ENCODE measurements at places on chromosomes 5 and 9.

DNA sequence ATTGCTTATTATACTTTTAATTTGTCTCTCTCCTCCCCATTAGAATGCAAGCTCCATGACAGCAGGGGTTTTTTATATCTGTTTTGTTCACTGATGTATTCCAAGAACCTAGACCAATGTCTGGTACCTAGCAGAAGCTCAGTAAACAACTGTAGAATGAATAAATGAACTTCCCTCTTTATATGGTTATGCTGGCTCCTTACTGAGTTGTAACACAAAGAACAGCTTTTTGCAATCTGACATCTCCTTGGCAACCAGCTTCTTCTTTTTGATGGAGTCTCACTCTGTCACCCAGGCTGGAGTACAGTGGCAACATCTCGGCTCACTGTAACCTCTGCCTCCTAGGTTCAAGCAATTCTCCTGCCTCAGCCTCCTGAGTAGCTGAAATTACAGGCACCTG, 13.6 kb downstream of the TRMO start:
- DNase-seq = no peak

DNA sequence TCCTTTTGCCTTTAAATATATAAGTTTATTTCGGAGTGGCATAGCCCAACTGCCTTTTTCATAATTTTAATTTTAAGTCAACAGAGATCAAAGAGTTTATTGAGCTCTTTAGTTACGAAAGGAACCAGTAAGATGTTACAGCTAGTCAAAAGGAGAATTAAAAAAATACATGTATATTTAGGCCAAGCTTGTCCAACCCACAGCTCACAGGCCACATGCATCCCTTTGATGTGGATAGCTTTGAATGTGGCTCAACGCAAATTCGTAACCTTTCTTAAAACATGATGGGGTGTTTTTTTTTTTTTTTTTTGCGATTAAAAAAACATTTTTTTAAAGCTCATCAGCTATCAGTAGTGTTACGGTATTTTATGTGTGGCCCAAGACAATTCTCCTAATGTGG, 50.2 kb upstream of the IL31RA start:
- no peak for DNase-seq

- DNase-seq = no peak
Observed at GRCh38 chr9:26983340-26983739, 22.1 kb downstream of the LRRC19 start.

GRCh38 chr5:170896779-170897178, 35.0 kb downstream of the RANBP17 start:
- DNase-seq = no peak

- DNase-seq = no peak
Observed at GRCh38 chr9:110199643-110200042, 8.3 kb downstream of the C9orf152 start.

DNA sequence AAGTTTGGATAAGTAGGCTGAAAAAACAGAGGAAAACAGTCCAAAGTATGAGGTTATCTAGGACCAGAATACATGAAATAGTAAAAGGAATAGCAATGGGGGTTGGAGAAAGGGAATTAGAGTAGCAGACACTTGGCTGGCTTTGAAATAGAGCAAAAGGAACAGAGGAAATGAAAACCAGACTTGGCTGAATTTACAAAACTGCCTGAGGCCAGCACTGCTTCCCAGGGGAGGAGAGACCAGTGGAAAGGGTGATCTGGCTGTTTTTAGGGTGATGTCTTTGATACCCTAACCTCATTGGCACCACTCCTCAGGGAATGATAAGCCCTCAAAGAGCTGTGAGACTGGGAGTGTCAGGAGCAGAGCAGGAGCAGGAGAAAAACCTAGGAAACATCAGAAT, 413.4 kb upstream of the SLC30A5 start:
- no peak for DNase-seq

DNA sequence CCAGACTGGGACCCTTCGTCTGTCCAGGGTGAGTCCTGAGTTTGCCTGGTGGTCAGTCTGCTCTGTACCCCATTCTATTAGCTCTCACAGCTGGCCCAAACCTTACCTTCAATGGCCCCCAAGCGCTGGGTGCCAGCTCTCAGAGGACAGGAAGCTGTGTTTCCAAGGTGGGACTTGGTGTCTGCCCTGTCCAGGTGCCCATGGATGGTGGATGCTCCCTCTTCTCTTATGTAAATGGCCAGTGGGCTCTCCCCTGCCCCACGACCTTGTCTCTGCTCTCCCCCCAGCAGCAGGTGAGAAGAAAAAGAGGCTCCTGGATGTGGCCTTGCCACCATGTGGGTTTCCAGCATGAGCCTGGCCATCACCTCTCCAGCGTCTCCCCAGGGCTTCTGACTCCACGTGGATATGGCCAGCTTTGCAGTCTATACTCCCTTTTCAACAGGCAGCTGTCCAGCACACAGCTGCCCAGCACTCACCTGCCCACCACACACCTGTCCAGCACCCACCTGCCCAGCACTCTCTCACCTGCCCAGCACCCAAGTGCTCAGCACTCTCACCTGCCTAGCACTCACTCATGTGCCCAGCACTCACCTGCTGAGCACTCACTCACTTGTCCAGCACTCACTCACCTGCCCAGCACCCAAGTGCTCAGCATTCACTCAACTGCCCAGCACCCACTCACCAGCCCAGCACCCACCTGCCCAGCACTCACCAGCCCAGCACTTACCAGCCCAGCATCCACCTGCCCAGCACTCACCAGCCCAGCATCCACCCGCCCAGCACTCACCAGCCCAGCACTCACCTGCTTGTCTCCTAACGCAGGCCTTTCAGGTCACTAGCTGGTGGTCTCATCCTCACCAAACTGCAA, 136.2 kb upstream of the IRX2 start:
- no peak for DNase-seq

DNA sequence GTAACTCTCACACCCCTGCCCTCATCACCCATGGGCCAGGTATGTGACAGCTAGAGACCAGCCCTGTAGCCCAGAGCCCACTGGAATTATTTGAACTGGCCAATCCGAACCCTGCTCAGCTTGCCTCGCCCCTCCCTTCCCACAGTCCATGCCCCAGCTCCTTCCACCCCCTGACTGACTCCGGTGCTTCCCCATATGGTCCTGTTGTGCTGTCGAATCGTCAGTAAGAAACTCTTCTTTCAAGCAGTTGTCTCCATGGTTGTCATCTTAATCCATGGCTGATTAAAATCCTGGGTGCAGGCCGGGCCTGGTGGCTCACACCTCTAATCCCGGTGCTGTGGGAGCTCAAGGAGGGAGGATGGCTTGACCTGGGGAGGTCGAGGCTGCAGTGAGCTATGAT, 118.5 kb downstream of the COL23A1 start:
- no peak for DNase-seq

DNA sequence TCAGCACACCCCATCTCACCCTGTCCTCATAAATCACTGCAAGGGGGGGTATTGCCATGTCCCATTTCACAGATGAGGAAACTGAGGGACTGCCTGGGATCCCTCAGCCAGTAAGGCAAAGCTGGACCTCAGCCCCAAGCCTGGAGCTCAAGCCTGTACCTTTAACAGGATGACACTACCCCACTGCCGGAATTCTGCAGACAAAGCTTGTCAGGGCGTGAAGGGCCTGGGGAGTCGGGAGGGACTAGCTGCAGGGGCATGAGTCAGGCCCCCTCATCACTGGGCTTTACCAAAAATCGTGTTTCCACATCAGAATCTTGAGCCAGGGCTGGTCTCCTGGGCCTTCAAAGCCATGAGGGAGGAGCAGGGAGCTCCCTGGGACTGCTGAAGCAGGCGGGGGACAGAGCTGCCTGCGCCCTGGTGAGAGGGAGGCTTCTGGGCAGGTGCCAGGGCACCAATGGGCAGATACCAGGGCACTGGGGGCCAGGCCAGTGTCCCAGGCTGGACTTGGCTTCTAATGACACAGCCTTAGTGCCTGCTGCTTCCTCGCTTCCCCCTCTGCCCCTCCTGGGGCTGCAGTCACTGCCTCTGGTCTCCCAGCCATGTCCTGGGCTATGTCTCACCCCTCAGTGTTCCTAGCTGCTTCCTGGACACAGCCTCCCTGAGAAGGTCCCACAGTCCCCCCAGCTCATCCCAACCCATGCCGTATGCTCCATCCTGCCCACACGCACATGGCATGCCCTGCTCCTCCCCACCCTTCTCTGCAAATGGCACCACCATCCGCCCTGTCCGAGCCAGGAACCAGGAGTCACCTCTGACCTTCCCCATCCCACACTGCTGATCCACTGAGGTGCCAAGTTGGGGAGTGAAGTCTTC, 80.7 kb downstream of the LMX1B start:
- no peak for DNase-seq

DNA sequence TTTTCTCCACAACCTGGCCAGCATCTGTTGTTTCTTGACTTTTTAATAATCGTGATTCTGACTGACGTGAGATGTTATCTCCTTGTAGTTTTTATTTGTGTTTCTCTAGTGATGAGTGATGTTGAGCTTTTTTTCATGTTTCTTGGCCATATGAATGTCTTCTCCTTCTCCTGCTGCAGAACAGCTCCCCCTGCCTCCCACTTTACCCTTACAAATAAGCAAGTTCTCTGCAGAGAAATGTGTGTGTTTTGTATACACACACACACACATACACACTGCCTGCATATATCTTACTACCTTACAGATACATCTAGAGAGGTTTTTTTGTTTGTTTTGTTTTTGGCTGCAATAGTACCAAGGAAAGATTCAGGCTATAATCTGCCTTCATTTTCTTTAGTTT, 88.7 kb upstream of the PHF24 start:
- no peak for DNase-seq

DNA sequence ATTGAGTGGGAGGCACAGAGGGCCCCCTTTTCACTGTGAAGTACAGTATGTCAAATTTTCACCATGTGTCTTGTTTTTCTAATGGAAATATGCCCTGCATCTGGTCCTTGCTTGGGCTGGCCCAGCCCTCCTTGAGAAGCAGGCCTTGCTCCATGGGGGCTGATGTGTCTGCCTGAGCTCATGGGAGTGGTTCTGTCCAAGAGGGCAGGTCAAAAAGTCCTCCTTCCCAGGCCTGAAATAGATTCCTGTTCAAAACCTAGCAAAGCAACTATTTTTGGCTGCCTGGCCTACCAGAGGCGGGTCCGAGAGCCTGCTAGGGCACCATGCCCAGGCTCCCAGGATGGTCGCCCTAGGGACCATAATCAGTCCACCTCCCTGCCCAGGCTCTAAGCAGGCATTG, 40.5 kb upstream of the NEURL1B start:
- DNase-seq = no peak

- no peak for DNase-seq
Observed at GRCh38 chr5:128765448-128766061, 199.7 kb upstream of the SLC27A6 start.

- no peak for DNase-seq
Observed at GRCh38 chr5:80097451-80097850, 62.3 kb downstream of the THBS4 start.

DNA sequence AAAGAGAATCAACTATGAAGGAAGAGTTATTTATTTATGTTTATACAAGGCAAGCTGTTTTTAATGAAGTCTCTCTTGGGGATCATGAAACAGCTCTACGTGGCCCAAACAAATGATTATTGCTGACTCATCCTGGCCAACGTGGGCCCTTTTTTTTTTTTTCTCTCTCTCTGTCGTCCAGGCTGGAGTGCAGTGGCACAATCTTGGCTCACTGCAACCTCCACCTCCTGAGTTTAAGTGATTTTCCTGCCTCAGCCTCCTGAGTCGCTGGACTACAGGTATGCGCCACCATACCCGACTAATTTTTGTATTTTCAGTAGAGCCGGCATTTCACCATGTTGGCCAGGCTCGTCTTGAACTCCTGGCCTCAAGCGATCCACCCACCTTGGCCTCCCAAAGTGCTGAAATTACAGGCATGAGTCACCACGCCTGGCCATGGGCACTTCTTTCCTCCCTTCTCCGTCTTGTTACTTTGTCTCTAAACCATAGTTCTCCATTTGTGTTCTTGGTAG, 98.3 kb downstream of the BASP1 start:
- DNase-seq = peak; percentile 14

DNA sequence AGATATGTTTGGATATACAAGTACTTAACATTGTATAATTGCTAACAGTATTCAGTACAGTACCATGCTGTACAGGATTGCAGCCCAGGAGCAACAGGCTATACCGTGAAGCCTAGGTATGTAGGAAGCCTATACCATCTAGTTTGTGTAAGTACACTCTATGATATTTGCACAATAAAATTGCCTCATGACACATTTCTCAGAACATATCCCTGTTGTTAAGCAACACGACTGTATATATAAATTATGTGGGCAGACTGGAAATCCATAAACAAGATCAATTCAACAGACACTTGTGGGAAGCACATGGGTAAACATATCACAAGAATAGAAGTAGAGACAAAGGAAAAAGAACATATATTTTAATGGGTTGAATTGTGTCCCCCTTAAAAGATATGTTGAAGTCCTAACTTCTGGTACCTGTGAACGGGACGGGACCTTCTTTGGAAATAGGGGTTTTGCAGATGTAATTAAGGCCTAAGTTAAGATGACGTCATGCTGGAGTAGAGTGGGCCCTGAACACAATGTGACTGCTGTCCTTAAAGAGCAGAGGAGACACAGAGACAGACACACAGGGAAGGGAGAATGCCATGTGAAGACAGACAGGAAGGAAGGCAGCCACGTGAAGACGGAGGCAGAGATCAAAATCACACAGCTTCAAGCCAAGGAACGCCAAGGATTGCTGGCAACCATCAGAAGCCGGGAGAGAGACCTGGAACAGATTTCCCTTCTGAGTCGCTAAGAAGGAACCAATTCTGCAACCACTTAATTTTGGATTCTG, 76.3 kb downstream of the SCAI start:
- DNase-seq = no peak

- DNase-seq = peak; percentile 52
Observed at GRCh38 chr9:113579283-113580040, 115.9 kb downstream of the RGS3 start.

DNA sequence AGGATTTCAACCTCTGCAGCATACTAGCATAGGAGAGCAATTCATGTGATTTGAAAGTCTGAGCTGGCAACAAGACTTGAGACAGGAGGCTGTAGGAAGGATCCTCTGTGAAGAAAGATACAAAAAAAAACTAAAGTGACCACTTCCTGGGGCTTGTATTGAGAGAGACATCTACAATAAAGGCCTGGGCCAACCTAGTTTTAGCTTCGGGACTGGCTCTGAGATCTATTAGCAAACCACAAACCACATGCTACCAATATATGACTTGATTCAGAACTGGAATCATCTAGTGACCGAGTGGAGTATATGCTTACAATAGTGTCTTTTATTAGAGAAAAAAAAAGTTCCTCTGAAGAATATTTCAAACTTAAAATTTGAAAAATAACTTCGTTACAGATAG, 1448.9 kb upstream of the CDH6 start:
- DNase-seq = no peak

- DNase-seq = no peak
Observed at GRCh38 chr9:135513351-135513846, 7.8 kb upstream of the LCN1 start.

- DNase-seq = no peak
Observed at GRCh38 chr5:38576961-38577684, 20.7 kb upstream of the LIFR start.

DNA sequence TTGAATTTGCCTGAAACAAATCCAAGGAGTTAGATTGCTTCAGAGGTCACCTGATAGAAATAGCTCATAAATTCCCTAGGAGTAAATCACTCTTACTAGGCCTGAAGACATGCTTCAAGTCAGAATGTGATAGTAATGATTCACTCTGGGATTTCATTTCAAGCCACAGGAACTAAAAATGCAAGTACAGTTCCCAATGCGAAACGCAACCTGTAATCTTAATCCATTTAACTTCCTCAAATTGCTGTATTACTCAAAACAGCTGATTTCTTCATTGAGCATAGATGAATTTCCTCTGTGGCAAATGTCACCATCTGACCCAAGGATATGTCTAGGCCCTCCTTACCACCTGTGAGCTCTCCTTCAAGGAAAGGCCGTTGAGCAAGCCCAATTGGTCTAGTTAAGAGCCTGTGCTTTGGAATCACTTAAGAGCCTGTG, 32.1 kb upstream of the IL6ST start:
- no peak for DNase-seq

Measured in T1000 (cell line).